Suprapubic skin (tissue), 4 donors: ENCODE measurements at places on chromosomes 16 and 17. TPM values are rescaled to one million over a fixed set of nuclear protein-coding genes. Genes with fewer than 3 reads are reported as not detected.

- no peak for DNase-seq
Observed at GRCh38 chr17:72342627-72343527, 222.1 kb downstream of the SOX9 start.

DNA sequence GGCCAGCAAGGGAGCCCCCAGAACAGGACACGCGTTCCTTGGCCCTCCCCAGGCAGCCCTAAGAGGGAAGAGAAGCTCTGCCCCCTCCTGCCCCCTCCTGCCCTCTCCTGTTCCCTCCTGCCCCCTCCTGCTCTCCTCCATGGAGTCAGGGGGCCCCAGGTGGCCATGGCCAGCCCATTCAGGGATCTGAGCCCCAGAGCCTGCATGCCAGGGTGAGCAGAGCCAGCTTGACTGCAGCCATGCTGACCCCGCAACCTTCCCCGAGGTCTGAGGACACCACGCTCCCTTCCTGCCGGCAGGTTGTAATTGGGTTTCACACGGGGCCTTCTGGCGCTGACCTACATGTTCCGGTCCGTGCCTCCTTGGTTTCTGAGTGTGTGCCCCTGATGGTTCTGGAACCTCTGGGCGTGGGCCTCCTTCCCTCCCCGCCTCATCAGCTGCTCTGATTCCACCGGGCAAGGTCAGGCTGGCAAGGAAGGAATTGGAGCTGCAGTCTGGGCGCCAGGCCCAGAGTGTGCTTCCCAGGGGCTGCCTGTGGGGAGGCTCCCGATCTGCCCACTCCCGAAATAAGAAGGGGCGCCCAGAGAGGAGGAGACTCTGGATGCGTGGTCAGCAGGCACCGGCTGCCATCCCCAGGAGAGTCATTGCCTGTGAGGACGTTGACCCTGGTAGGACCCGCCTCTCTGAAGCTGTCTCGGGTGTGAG lies 23.7 kb upstream of the NPTX1 start:
- peak; percentile 49 for DNase-seq

DNA sequence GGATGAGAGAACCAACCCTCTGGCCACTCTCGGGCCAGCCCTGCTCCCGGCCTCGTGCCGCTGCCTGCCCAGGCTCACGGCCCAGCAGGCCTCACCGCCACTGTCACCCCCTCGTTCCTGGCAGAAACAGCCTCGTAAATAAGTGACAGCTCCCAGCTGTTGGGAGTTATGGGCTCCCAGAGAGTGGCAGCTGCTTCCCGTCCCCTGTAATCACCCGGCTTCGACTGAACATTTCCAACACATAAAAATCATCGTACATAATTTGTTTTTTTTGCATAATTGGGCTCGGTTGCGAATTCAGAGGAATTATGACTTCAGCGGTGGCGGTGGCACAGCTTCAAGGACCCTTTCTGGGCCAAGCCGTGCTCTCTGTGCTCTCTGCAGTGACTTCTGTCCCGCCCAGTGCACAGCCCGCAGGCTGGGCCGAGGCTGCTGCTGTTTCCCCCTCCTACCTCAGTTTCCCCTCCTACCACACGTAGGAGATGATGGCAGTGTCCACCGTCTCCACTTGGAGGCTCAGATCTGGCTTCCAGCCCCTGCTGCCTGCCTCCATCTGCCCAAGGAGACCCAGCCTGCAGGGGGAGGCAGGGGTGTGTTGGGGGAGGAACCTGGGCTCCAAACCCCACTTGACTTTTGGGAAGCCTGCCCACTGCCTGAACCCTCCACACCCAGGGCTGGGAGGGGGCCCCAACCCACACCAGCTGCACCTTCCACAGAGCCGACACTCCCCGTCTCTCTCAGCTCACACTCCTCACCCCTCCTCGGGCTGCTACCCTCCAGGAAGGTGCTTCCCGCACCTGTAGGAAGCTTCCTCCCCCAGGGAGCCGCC lies 84.9 kb downstream of the RTN4RL1 start:
- DNase-seq: no peak

- DNase-seq: no peak
Observed at GRCh38 chr17:65364438-65364837, 197.0 kb downstream of the AXIN2 start.

- DNase-seq: no peak
Observed at GRCh38 chr16:69741519-69741918, 13.2 kb downstream of the NOB1 start.

GRCh38 chr17:72430611-72431432 lies 310.0 kb downstream of the SOX9 start:
- DNase-seq: no peak

- DNase-seq: no peak
Observed at GRCh38 chr16:86865851-86866662, 287.7 kb downstream of the FOXL1 start.

DNA sequence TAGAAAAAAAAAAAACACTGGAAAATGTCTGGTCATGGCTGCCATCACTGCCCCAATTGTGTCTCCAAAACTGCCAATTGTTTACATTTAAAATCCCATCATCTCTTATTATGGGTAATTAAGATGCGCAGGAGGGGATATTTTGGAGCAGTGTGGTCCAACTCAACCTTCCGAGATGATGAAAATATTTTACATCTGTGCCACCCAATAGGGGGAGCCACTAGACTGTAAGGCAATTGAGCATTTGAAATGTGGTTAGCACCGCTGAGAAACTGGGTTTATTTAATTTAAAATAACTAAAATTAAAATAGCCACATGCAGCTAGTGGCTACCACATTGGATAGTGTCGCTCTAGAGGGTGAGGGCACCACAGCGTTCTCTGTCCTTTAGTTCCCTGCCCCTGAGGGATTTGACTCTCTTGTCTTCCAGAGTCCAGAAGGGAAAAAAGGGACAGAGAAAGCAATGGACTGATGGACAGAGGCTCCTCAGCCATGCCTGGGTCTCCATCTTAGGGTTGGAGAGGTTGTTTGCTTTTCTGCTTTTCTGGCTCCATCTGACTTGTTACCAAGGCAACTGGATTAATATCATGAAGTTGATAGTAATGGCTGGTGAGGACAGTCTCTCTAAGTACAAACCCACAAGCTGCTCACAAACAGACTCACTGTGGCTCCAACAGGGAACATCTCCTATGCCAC lies 3.5 kb downstream of the MPO start:
- no peak for DNase-seq

DNA sequence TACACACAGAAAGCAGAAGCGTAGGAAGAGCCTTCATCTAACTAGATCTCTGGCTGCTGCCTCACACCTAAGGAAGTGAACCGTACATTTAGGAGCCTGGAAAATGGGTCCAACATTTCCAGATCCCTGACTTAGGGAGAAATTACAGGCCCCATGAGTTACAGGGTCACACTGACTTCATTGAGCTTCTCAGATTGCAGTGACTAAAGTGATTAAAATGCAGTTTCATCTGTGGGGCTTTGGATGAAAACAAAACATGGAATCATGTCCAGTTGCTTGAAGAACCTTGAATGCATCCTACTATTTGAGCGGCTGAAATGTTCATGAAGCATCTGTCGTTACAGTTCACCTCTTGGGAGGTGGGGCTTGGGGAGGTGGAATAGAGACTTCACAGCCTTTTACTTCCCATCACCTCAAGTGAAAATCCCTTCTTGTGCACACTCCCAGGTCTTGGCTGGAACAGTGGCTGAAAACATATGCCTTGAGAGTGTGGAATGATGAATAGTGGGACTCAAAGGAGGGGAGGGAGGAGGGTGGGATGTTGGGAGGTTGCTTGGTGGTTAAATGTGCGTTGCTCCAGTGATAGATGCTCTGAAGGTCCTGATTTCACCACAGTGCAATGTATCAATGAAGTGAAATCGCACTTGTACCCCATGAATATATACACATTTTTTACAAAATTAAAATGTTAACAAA lies 19.7 kb downstream of the TEKT3 start:
- DNase-seq: no peak

DNA sequence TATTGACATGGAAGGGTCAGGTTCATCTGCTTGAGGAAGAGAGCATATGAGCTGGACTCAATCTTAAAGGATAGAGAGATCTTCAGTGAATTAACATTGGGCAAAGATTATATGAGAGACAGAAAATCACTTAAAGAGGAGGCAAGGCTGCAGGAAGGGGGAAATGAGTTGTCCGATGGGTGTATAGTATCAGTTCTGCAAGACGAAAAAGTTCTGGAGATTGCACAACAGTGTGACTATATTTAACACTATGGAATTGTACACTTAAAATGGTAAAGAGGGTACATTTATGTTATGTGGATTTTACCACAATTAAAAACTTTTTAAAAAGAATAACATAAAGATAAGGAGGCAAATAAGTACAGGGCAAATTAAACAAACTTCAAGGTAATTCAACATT lies 80.7 kb downstream of the HELZ start:
- no peak for DNase-seq

DNA sequence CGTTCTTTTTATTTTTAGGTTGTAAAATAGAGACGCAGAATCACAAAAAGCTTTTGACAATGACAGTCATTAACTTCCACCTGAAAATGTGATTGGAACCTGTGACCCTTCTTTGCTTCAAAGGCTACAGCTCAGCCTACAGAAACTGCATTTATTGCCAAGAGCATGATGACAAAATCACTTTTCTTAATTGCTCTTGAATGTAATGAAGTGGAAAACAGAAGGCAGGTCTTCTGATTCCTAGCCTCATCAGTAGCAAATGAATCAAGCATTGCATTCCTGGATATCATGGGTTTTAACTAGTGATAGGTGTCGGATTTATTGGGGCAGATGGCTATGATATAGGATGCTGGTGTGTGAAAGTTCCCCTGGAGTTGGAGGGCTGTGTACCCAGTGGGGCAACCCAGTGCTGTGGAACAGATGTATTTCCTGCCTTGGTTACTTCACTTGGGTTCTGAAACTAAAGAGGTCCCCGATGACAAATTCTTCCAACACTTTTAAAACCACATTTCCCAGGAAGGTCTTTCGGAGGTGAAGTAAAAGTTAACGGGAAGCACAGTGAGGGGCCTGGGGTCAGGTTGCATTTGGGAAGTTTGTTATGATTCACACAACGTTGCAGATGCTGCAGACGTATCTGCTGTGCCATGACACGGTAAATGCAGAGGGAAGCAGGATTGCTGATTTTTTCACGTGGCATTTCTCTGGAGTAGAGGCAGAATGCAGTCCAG lies 127.5 kb downstream of the HS3ST3A1 start:
- no peak for DNase-seq

DNA sequence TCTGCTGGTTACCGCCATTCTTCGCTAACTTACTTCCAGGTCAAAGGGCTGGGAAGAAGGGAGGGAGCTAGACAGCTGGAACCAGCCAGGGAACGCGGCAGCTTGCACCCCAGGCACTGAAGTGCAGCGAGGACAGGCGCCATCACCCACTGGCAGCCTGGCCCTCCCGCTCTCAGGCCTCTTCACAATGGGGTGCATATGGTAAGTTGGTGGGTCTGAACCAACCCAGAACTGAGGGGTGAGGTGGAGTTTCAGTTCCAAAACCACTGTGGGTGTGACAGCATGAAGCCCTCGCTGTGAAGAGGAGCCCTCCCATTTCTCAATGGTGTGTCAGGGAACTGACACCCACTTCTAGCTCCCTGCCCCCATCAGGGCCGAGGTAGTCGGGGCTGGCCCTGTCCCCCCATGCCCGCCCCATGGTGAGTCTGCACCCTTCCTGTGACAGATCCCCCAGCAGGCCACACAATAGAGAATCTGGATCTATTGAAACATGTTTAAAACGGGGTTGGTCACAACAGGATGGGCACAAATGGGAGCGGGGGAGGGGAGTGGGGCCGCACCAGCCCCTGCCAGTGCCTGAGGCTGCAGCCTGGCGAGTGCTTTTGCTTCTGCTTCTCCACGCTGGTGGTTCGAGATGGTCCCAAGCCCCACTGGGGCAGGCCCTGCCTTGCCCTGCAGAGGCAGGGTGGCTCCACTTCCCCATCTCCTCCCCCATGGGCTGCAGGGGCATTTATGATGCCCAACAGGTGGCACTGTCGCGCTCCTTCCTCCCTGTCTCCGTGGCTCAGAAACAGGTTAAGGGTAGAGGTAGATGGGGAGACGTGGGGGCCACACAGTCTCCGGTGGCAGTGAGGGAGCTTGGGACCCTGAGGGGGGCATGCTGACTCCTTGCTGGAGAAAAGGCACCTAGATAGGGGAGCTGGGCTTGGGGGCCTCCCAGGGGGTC lies 2.3 kb downstream of the LIMD2 start:
- no peak for DNase-seq

- DNase-seq: no peak
Observed at GRCh38 chr17:45398800-45399199, 33.9 kb downstream of the ARHGAP27 start.

DNA sequence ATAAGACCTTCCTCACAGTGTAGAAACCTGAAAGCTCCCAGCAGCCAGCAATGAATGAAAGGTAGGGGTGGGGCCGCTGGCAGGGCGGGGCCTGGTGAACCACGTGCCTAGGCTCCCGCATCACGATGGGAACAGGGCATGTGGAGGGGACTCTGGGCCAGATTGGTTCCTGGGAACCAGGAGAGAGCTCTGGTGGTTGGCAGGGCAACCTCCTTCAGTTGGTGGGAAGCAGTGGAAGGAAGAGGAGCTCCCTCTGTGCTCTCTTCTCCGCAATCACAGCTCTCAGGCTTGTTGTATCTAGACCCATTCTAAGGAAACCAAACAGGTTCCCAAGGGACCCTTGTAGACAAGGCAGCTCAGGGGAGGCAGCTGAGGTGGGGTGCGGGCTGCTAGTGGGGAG lies 10.5 kb downstream of the GGA2 start:
- no peak for DNase-seq

DNA sequence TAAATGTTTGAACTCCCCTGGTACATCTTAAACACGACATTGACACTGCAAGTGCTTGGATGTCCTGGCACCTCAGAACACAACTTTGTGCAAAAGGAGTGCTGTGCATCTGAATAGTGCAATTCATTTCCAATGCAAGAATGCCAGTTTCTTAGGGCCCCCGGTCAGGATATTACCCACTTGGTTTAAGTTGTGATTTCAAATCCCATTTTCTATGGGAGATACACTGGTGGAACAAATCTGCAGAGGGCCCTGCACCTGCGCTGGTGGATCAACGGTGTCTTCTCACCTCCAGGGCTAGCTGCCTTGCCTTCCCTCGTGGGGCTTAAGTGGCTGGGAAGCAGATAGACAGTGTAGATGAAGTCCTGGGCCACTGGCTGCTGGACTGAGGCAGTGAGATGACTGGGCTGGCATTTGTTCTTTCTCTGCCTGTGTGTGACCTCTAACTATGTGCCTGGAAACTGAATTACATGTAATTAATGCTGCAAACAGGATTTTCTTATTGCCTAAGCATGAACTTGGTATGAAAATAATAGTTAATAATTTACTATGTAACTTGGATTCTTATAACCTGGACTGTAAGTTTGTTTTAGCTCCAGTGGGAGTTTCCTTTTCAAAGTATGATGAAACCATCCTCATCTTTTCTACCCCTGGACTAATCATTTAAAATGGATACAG lies 20.9 kb downstream of the HAPSTR1 start:
- no peak for DNase-seq

DNA sequence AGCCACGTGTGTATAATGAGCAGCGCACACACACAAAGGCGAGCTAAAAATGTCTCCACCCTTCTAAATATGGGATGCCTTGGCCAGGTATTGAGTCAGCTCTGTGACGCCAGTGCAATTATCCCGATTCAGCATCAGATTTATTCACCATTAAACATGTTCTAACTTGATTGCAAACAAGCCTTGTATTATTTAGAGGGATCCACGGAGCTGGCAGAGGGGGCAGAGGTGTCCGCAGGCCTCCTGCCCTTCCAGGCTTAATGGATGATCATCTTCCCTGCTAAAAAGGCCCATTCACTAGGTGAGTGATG lies 591.7 kb downstream of the MAF start:
- DNase-seq: no peak

- DNase-seq: no peak
Observed at GRCh38 chr17:81804559-81805399, 829 bp downstream of the GCGR start.

The KRT33B gene
- 10.7 TPM for total RNA-seq

The SLC47A1 gene
- 19.1 TPM for total RNA-seq

The SLC5A2 gene
- total RNA-seq: not detected

The CCL8 gene
- 0.64 TPM for total RNA-seq

The TBC1D3B gene
- total RNA-seq: 8.1 TPM

The KRT37 gene
- not detected for total RNA-seq
